ENCODE measurements at places on chromosomes 5 and 9. TPM values are rescaled to one million over a fixed set of nuclear protein-coding genes. Genes with fewer than 3 reads are reported as not detected.

DNA sequence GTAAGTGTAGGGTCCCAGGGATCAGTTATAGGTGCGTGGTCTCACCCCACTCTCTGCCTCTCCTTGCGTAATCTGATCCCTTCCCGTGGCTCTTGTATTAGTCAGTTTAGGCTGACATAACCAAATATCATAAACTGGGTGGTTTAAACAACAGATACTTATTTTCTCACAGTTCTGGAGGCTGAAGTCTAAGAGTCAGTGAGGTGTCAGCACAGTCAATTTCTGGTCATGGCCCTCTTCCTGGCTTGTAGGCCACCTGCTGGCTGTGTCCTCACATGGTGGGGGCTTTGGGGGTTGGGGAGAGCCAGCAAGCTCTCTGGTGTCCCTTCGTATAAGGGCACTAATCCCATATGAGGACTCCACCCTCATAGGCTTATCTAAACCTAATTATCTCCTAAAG lies 32.3 kb downstream of the CARTPT start:
- no peak for DNase-seq

- no peak for DNase-seq
These were observed 36.8 kb downstream of the PTGES start for GRCh38 chr9:129716091-129716490.

The ZNF879 gene
- total RNA-seq: 6.0 TPM

The CDH18 gene
- 0.23 TPM for total RNA-seq

The TXNDC8 gene
- total RNA-seq: not detected

The DCAF12 gene
- 35.0 TPM for total RNA-seq

DNA sequence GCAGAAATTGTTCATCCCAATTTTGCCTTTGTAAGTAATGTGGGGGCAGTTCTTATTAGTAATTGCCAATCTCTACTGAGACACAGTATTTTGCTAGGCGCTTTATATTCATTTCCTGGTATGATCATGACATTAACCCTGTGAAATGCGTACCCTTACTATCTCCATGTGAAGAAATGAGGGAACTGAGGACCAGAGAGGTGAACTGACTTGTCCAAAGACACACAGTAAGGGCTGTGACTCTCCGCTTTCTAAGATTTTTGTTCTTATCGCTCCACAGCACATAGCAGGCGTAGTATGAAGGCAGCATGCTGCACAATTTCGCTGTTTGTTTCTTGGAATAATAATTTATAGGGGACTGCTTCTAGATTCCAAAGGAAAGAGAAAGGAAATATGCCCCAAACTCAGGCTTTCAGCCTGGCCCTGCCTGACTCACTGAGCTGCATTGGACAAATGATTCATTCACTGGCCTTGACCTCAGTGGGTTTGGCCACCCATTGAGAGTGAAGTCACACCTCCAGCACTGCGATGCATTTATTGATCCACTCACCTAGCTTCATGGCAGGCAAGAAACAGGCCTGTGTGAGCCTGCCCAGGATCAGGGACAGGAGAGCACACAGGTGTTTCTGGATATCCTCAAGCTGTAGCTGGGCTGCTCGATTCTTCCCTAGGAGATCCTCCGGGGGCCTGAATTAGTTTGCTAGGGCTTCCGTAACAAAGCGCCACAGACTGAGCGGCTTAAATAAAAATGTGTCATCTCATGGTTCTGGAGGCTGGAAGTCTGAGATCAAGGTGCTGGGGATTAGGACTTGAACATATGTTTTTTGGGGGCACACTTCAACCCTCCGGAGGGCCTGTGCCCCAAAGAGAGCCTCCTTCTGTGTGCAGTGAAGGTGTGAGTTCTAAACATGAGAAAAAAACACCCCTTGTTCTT lies 7.2 kb upstream of the DUSP1 start:
- peak; percentile 73 for DNase-seq

The LHX6 gene
- 1.0 TPM for total RNA-seq

DNA sequence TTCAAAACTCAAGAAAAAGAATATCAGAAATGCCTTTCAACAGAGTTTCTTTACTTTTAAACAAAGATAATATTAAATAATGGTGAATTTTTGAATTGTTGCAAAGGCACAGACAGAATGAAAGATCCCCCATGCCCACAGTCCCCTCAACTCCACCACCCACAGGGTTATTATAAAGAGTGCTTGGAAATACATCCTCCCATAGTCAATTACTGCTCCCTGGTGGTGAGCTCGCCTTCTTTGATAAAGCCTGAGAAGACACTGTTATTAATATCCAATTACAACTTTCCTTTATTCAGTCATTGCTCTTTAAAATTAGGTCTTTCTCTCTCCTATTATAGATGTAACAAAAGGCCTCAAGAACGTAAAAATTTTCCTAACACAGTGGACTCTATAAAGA lies 490.2 kb upstream of the RORB start:
- DNase-seq: peak; percentile 62

GRCh38 chr9:113164536-113165300 lies 13.9 kb downstream of the SLC31A2 start:
- DNase-seq: no peak

DNA sequence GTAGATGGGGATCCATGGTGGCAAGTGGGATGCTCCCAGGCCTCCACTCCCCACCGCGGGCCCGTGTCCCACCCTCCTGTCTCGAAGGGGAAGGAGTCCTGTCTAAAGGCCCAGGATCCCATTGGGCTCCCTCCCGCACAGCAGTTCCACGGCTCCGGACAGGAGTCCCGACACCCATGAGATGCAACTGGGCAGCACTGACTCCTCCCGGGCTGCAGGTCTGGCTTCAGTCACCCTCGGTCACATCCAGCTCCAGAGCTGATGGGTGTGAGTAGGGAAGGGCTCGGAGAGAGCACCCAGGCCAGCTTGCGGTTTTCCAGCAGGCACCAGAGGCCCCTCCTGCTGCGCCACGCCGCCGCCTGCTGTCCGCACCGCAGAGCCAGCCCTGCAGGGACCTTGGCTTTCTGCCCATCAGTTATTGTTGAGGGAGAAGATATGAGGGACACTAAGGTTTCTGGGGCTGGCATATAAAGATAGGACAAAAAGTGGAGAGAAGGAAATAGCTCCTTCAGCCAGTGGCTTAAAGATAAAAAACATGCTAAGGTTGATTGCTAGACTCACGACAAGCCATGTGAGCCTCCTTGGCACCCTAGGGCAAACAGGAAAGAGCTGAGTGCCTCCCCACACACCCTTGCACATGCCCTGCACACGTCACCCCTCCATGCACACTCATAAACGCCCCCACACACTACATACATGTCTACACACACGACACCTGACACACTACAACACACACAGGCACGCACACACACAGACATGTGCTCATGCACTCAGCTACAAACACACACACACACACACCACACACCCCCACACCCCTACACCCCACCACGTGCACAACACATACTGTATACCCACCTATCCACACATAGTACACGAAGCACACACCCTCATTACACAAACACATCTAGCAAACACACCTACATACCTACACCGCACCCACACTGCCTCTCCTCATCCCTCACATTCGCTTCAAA lies 79.0 kb downstream of the AK8 start:
- peak; percentile 63 for DNase-seq

The SNCAIP gene
- total RNA-seq: 2.1 TPM

- peak; percentile 94 for DNase-seq
These were observed 141.5 kb downstream of the GABRG2 start for GRCh38 chr5:162209005-162209605.

The GBA2 gene
- total RNA-seq: 107 TPM

The CCNI2 gene
- 0.42 TPM for total RNA-seq

The PCDHA9 gene
- total RNA-seq: 2.6 TPM

DNA sequence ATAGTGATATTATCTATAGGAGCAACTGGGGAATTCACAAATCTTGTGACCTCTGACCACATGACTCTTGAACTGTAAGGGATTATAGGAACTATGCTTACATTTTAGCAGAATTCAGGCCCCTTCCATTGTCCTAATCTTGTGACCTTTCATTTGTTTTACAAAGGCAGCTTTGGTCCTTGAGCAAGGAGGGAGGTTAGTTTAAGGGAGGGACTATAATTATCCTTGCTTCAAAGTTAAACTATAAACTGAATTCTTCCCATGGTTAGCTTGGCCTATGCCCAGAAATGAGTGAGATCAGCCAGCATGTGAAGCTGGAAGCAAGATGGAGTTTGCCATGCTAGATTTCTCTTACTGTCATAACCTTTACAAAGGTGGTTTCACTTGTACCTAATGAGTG lies 51.2 kb downstream of the TARS1 start:
- no peak for DNase-seq

GRCh38 chr5:3217114-3217513 lies 378.5 kb upstream of the IRX1 start:
- DNase-seq: no peak

Data from endodermal cell (in vitro differentiated cells).